ENCODE measurements at places on chromosomes 11 and 22.

- no peak for DNase-seq
Measured at GRCh38 chr11:70550456-70551195, 152.3 kb downstream of the CTTN start.

GRCh38 chr11:8268530-8269400 lies 5.1 kb upstream of the LMO1 start:
- no peak for DNase-seq

DNA sequence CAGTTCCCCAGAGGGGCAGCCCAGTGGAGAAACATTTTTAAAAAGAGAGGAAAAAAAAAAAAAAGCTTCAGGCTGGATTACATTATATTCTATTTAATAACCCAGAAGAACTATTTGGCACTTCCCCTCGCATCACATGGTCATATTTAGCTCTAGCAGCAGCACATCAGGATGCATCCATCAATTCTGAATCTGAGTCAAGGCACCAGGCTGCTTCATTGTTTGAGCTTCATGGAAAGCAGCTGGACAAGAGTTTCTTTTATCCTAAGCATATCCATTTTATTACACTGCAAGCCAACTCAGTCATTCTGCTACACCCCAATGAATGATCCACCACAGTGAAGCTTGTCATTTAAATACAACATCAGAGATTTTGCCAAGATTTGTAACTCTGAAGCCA lies 10.0 kb downstream of the SPTY2D1 start:
- no peak for DNase-seq

DNA sequence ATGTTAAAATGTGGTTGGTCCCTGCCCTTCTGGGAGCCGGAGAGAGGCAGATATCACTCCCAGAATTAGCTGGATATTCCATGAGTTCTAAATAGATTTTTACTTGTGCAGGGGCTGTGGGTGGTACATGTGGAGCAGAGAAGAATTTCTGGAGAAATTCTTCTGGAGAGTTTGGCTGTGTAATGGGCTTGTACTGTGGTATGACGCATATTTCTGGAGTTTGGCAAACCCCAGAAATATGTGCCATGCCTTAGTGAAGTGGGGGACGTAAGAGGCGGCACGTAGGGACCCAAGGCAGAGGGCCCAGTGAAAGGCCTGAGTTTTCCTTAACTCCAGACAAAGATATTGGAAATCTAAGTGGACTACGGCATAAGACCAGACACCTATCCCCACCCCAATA lies 51.3 kb upstream of the TBCEL start:
- no peak for DNase-seq

DNA sequence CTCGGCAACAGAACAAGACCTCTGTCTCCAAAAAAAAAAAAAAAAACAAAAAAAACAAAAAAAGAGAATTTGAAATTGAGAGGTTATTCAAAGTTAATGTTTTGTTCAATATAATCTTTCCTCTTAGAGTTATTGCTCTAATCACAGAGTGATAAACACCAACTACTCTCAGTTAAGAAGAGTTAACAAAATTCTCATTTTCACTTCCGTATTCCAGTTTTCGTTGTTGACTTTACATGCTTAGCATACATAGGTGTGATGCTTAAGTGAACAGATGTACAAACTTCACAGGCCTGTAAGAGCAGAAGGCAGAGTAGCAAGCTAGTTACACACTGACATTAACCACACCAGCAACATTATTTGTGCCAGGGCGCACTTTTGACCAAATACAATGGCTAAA lies 12.3 kb downstream of the EIF4ENIF1 start:
- DNase-seq = no peak

DNA sequence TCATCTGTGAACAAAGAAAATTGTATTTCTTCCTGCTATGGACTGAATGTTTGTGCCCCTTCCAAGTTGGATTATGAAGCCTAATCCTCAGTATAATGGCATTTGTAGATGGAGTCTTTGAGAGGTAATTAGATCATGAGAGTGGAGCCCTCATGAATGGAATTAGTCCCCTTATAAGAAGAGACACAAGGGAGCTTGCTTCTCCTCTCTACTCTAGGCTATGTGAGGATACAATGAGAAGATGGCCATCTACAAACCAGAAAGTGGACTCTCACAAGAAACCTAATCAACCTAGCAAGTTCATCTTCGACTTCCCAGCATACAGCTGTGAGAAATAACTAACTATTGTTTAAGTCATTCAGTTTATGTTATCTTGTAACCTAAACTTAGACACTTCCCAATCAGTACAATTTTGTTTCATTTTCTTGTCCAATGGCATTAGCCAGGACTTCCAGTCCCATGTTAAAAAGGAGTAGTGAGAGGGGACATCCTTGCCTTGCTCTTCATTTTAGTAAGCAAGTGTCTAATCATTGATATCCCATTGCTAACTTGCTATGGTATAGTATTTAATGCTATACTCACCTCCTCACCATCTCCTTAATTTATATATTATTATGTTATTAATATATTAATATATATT lies 45.7 kb downstream of the PDGFD start:
- DNase-seq = no peak

DNA sequence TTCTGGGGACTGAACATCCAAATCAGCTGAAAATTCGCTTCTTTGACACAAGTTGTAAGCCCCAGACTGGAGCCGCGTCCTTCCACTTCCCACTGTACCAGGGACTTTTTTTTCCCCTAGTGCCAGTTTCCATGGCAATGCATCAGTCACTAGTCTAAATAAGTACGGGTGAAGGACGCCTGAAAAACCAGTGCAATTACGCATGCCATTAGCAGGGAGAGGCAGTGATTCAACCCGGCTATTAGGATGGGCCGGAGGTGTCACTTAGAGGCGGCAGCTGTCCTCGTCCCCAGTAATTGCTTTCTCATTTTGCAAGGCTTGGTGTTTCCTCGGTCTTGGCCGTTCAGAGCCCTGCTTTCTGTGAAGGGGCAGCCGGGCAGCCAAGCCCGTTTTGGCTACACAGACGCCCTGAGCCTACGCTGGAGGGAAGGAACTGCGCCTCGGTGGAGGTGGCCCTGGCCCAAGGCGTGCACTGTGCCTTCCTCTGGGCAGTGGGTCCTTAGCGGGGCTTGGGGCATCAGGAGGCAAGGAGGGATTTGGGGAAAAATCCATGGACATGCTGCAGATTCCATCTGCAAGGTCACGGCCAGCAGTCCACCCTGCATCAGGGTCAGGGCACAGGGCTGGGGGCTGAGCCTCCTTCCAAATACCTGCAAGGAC lies 319.7 kb downstream of the CTTN start:
- DNase-seq = no peak

DNA sequence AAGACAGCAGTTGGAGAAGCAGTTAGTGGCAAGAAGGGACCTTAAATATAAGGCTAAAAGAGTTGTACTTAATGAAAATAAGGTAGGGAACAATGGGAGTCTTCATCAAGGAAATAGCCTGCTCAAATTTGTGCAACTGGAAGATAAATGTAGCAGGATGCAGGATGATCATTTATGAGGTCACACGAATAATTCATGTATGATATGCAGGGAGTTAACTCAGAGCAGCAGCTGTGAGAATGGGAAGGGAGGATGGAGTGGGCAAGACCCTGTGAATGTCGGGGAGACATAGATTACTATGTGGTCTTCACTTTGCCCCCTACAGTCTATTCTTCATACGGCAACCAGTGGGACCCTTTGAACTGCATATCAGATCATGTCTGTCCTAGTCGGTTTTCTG lies 25.2 kb upstream of the BMAL1 start:
- DNase-seq = no peak

DNA sequence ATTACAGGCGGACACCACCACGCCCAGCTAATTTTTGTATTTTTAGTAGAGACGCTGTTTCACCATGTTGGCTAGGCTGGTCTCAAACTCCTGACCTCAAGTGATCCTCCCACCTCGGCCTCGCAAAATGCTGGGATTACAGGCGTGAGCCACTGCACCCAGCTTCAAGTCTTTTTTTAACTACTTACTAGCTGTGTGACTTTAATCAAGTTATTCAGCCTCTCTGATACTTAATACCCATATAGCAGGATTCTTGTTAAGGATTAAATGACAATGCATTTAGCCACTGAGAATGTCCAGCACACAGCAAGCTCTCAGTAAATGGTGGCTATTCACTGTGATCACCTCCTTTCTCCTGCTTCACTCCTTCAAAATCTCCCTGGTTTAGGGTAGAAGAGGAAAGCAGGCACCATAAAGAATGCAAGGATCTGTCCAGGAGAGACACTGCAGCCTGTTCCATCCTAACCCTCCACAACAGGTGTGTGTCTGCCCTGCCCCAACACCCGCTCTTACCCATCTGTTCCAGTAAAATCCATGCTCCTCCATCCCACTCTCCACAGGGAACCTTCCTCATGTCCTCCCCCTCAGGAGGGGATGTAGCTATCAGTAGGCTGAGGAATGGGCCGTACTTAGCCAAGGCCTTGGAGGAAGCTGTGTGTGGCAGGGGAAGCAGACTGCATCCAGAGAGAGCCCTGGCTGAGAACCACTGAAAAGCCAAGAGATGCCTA lies 69.3 kb downstream of the MICAL3 start:
- no peak for DNase-seq

GRCh38 chr11:27701355-27702105 lies 1.3 kb upstream of the BDNF start:
- DNase-seq = no peak

- no peak for DNase-seq
Measured at GRCh38 chr22:21933910-21934309, 18.7 kb downstream of the PPM1F start.

DNA sequence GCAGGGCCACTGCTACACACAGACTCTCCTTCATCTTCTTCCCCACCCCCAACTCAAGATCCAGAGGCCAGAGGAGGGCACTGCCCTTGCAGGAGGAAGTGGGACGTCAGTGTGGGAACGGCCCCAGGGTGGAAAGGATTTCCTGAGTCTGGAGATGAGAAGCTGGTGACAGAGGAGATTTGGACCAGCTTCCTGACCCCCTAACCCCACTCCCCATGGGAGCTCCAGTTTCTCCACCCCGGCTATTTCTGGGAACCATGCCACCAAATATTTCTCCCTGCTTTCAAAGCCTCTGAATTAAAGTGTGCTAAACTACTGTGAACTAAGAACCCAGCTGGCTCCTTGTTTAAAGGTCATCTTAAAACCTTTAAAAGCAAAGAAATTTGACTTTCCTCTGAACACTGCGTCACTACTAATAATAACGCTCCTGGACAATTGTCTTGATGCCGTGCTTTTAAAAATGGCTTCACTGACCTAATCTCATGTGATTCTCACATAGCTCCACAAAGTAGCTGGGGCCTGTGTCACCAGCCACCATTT lies 46.6 kb downstream of the CWC15 start:
- no peak for DNase-seq

GRCh38 chr11:3865388-3866193 lies 10.1 kb downstream of the STIM1 start:
- no peak for DNase-seq

GRCh38 chr11:131762346-131763110 lies 392.1 kb downstream of the NTM start:
- DNase-seq = no peak

Measured in activated naive CD8-positive, alpha-beta T cell treated with anti-CD3 and anti-CD28 coated beads, Interleukin-2, amount 50 U/mL, for 16 hours (primary cell).